ENCODE measurements at places on chromosomes 16 and 17.

DNA sequence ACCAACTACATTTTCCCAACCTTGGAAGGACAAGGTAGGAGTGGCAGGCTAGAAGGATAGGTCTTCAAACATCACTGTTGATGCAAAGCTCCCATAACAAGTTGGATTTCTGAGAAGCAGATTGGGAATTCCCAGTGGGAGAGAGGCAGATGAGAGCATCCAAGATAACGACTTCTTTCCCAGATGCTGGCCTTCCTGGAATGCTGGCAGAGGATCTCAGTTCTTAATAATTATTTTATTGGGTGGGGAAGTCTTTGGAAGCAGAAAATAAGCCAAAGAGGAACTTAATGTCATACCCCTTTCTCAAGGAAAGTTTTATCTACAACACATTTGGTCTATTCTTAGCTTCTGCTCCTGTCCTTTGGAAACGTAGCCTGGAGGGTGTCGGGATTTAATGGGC is 64.5 kb downstream of the MPRIP start:
- no peak for DNase-seq

GRCh38 chr16:25298165-25298872 is 40.7 kb upstream of the ZKSCAN2 start:
- DNase-seq = no peak

- no peak for DNase-seq
Measured at GRCh38 chr16:72847187-72848027, 200.5 kb downstream of the ZFHX3 start.

GRCh38 chr17:74116087-74116717 is 87.3 kb upstream of the RPL38 start:
- no peak for DNase-seq
